ENCODE measurements at places on chromosomes 4 and X. TPM values are rescaled to one million over a fixed set of nuclear protein-coding genes. Genes with fewer than 3 reads are reported as not detected.

GRCh38 chrX:134931550-134931949 lies 59.2 kb upstream of the SMIM10 start:
- no peaks in the 10 kb centered on the region for H3K36me3 ChIP-seq
- H3K4me3 ChIP-seq: no peak overlapping the region
- H3K27me3 ChIP-seq: peaks cover 2% of the 10 kb centered on the region

Gene FAM184B
- total RNA-seq: not detected

GRCh38 chr4:83238393-83239248 lies 46.0 kb downstream of the COQ2 start:
- H3K27me3 ChIP-seq: no peaks in the 10 kb centered on the region
- no peak overlapping the region for H3K27ac ChIP-seq
- peaks cover 1% of the 10 kb centered on the region for H3K4me1 ChIP-seq
- H3K36me3 ChIP-seq: peaks cover 4% of the 10 kb centered on the region
- H3K4me3 ChIP-seq: no peak overlapping the region

GRCh38 chr4:1851575-1852410 lies 4.2 kb downstream of the LETM1 start:
- no peaks in the 10 kb centered on the region for H3K36me3 ChIP-seq
- H3K4me3 ChIP-seq: no peak overlapping the region
- H3K27me3 ChIP-seq: peaks cover 9% of the 10 kb centered on the region

GRCh38 chrX:7054219-7055216 lies 93.0 kb upstream of the STS start:
- no peaks in the 10 kb centered on the region for H3K36me3 ChIP-seq
- H3K27ac ChIP-seq: no peak overlapping the region
- H3K4me3 ChIP-seq: no peak overlapping the region
- no peaks in the 10 kb centered on the region for H3K4me1 ChIP-seq
- no peak for DNase-seq
- no peaks in the 10 kb centered on the region for H3K27me3 ChIP-seq

GRCh38 chrX:2474280-2474962 lies 26.4 kb downstream of the DHRSX start:
- no peak for DNase-seq
- H3K4me3 ChIP-seq: no peak overlapping the region
- H3K4me1 ChIP-seq: no peaks in the 10 kb centered on the region

Gene UGT2A1
- not detected for total RNA-seq

Gene GABRQ
- total RNA-seq: 2.6 TPM

Gene MAOB
- total RNA-seq: not detected

DNA sequence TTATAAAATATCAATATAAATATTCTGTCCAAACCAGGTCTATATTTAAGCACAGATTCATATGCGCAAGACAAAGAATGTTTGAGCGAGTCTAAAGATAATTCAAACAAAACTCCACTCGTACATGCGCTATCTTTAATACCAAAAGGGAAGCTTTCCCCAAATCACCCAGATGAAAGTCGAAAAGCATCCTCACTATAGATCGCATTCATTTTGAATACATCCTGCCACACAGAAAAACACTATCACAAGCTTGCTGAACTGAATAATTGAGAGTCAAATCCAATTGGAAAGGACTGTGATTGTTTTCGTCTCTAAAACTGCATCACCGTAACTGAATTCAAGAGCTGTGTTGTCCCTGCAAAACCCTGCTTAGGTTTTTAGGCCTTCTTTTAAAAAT lies 685 bp downstream of the TASL start:
- H3K27ac ChIP-seq: no peak overlapping the region
- DNase-seq: no peak
- H3K36me3 ChIP-seq: no peaks in the 10 kb centered on the region
- H3K27me3 ChIP-seq: no peaks in the 10 kb centered on the region
- H3K4me1 ChIP-seq: no peaks in the 10 kb centered on the region
- no peak overlapping the region for H3K4me3 ChIP-seq

DNA sequence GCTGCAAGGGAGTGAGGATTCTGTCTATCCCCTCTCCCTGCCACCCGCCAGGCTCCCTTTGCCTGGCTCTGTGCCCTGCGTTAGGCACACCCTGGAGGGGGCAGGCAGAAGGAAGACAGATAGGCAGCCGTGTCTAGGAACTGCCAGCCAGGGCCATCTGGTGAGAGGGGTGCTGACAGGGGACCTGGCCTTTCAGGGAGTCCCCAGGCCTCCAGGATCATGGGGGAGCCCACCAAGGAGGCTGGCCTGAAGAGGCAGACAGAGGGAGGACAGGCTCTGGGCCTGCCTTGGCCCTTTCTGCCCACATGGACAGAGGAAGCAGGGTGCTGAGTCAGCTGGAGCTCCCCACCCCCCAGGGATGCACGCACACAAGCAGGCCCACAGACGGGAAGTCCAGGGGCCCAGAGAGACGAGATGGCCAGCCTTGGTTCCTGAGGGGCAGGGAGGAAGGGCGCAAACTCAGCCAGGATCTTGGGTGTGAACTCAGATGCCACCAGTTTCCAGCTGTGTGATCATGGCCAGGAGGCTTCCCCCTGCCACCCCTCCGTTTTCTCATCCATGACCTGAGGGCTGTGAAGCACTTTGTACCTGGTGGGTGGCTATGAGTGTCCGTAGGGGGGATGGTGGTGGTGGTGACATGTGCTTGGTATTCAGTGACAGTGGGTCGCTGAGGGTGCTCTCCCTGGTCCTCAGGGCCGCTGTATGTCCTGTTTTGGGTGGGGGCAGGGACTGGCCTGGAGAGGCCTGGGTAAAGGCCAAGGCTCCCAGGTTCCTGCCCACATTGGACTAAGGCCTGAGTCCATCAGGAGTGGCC lies 1.8 kb downstream of the SH3BP2 start:
- H3K4me1 ChIP-seq: peaks cover 2% of the 10 kb centered on the region
- H3K27ac ChIP-seq: no peak overlapping the region
- H3K4me3 ChIP-seq: peak overlapping the region; percentile 20
- no peak for DNase-seq
- peaks cover 5% of the 10 kb centered on the region for H3K27me3 ChIP-seq
- no peaks in the 10 kb centered on the region for H3K36me3 ChIP-seq

- DNase-seq: no peak
- H3K4me1 ChIP-seq: no peaks in the 10 kb centered on the region
- no peak overlapping the region for H3K27ac ChIP-seq
- no peaks in the 10 kb centered on the region for H3K36me3 ChIP-seq
- no peaks in the 10 kb centered on the region for H3K27me3 ChIP-seq
Measured at GRCh38 chrX:23900220-23900797, 7.4 kb downstream of the APOO start.

Gene PPARGC1A
- 13.4 TPM for total RNA-seq

- DNase-seq: no peak
- no peaks in the 10 kb centered on the region for H3K27me3 ChIP-seq
- H3K27ac ChIP-seq: no peak overlapping the region
- no peak overlapping the region for H3K4me3 ChIP-seq
- H3K4me1 ChIP-seq: no peaks in the 10 kb centered on the region
- no peaks in the 10 kb centered on the region for H3K36me3 ChIP-seq
Measured at GRCh38 chr4:174154215-174154854, 129.1 kb downstream of the FBXO8 start.

Gene RASSF6
- total RNA-seq: not detected

- H3K4me3 ChIP-seq: no peak overlapping the region
- no peak for DNase-seq
- H3K27me3 ChIP-seq: peaks cover 2% of the 10 kb centered on the region
Measured at GRCh38 chr4:142539796-142540482, 306.2 kb downstream of the INPP4B start.

- H3K36me3 ChIP-seq: no peaks in the 10 kb centered on the region
- H3K4me1 ChIP-seq: no peaks in the 10 kb centered on the region
- no peaks in the 10 kb centered on the region for H3K27me3 ChIP-seq
- no peak overlapping the region for H3K4me3 ChIP-seq
- DNase-seq: no peak
Measured at GRCh38 chr4:52892880-52893279, 30.8 kb downstream of the RASL11B start.
